ENCODE measurements at places on chromosomes 2 and 18.
A peak's percentile ranks its signal among the peaks of the same experiment; 100 is the strongest.

DNA sequence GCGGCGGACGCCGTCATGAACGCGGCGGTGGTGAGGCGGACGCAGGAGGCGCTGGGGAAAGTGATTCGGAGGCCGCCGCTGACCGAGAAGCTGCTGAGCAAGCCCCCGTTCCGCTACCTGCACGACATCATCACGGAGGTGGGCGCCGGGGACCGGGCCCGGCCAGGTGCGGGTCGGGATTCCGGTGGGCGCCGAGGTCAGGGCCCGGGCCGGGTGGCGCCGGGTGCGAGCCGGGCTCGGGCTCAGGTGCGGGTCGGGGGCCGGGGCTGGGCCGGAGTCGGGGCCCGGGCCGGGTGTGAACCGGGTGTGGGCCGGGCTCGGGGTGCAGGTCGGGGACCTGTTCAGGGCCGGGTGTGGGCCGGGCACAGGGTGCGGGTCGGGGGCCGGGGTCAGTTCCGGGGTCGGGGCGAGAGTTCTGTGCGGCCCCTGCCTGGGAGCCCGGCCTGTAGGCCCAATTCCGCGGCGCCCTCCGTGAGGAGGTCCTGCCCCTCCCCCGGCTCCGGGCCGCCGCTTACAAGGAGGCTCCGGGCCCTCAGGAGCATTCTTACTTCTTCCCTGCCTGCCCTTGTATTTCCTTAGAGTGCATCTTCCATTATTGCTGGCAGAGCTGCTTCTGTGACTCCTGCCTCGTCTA, 447 bp downstream of the TRAF3IP1 start:
- peak; percentile 14 for DNase-seq

DNA sequence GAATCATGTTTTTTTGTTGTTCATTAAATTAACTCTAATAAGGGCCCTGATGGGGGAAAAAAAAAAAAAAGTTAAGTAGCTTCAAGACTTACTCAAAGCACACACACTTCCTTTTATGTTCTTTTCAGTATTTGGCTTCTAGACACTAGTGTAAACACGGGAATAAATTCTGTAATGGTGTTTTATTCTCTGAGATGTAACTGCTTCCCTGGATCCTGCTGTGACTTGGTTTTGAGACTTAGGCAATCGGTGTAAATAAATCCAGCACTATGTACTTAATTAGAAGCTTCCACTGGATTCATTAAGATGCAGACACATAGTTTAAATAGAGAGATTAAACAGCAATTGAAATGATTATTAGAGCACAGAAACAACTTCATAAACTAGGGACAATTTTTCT, 26.1 kb upstream of the AP1S3 start:
- no peak for DNase-seq

DNA sequence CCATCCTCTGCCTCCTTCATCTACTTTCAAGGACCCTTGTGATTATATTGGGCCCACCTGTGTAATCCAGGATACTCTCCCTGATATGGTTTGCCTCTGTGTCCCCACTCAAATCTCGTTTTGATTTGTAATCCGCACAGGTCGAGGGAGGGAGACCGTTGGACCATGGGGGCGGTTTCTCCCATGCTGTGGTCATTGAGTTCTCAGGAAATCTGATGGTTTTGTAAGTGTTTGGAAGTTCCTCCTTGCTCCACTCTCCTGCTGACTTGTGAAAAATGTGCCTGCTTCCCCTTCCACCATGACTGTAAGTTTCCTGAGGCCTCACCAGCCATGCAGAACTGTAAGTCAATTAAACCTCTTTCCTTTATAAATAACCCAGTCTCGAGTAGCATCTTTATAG, 42.0 kb upstream of the EML6 start:
- no peak for DNase-seq

DNA sequence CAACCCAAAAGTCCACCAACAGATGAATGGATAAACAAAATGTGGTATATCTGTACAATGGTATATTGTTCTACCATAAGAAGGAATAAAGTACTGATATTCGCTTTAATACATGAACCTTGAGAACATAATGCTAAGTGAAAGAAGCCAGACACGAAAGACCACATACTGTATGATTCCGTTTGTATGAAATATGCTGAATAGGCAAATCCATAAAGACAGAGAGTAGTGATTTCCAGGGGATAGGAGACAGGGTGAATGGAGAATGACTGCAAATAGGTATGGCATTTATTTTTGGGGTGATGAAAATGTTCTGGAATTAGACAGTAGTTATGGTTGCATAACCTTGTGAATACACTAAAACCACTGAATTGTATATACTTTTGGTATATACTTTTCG, 28.6 kb upstream of the IHH start:
- no peak for DNase-seq

DNA sequence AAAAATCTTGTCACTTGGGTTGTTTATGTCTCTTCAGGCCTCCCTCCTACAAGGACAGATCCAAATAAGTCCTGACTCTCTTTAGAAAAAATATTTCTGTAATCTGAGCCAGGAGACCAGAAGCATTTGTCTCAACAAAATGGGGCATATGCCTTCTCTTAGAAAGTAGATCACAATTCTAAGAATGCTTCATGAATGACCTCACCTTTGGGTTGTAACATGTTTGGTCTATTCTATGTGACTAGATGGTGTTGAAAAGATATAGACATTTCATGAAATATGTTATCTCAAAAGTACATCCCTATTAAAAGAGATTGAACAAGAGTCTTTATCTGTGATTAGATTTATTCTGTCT, 159.0 kb upstream of the SETBP1 start:
- no peak for DNase-seq

DNA sequence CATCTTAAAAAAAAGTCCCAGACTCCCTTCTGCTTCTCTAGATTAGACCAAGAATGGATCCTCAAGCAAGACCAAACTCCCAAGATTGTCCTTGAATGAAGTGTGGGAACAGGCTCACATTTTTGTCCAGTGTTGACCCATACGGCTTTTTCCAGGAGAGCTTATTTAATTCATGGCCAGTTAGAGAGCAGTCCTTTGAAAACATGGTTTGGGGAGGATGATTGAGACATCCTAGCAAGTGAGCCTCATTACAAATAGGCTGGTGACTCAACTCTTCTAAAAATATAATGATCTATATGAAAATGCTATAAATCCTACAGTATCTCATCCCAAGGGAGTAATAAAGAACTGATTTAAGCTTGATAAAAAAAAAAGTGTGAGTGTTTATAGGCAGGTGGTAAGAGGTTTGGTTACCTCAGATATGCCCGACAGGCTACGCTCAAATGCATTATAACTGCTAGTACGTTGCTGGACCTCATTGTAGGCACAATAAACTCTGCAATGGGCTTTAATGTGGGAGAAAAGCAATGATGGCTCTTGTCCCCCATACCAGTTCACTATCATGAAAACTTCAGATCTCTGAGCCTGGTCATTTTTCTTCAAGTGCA, 17.0 kb downstream of the ANKRD29 start:
- DNase-seq = no peak

DNA sequence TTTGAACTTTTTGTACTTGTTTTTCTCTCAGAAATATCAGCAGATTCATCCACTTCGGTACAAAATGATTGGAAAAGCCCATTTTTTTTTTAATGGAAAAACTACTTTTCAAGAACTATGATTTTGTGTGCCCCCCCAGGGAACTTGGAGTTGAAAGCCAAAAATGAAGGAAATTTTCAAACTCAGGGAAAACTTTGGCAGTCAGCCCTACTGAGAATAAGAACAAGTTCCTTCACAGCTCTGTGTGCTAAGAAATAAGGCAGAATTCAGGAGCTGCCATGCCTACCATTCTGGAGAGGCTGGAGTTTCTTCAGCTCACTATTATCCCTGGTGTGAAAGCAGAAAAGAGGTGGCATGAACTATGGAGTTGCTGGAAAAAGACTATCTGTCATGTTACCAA, 226.0 kb upstream of the SLC35G4 start:
- no peak for DNase-seq
